ENCODE measurements at places on chromosomes 6 and 20.

DNA sequence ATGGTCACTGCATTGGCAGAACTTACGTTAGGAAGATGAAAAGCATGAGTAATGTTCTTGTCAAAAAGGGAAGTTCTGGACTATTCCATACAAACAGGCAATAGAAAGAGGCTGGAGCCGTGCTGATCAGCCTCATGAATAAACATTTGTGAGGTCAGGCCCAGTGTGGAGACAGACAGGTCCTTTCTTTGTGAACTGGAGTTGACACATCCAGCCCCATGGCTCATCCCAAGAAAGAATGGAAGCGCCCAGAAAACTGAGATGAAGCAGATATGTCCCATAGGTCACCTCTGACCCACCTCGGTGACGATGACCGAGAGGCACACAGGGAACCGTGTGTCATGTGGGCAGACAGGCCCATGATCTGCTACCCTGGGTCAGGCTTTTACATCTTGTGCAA, 276.0 kb upstream of the SGK1 start:
- no peak overlapping the region for H3K27ac ChIP-seq
- no peaks in the 10 kb centered on the region for H3K36me3 ChIP-seq
- no peaks in the 10 kb centered on the region for H3K27me3 ChIP-seq

DNA sequence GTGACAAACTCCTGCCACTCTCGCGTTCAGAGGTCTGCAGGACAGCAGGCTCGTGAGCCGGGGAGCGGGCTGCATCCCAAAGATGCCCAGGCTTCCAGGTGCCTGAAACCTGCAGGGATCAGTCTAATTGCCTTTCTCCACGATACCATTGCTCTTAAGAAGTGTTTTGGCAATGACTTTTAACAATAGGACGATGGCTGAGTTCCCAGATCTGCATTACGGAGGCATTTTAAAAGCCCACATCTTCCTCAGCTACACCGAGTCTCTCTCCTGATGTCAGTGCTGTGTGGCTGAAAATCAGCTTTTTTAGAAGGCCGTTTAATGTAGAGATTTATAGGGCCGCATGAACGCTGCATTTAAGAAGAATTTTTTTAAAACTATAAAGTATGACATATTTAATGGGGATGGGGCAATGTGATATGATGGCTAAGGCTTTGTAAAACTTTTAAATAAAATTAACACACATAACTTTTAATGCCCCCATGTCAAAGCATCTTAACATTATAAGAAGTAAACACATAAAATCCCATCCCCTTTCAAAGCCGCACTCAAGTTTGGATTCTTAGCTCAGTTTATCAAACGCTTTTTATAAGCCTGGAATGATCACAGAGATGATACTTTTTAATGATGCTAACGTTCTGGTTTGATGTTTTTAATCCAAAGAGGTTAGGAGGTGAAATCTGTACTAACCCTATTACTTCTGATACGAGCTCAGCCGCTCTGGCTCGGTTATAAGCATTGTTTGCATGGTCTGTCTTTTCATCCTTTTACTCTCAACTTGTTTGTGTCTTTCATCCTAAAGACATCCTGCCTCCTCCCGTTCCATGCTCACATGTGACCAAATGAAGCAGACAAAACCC, 386.0 kb downstream of the SMOC2 start:
- no peak for DNase-seq
- no peaks in the 10 kb centered on the region for H3K4me1 ChIP-seq
- no peaks in the 10 kb centered on the region for H3K36me3 ChIP-seq
- no peak overlapping the region for H3K4me3 ChIP-seq
- H3K27ac ChIP-seq, result no peak overlapping the region

DNA sequence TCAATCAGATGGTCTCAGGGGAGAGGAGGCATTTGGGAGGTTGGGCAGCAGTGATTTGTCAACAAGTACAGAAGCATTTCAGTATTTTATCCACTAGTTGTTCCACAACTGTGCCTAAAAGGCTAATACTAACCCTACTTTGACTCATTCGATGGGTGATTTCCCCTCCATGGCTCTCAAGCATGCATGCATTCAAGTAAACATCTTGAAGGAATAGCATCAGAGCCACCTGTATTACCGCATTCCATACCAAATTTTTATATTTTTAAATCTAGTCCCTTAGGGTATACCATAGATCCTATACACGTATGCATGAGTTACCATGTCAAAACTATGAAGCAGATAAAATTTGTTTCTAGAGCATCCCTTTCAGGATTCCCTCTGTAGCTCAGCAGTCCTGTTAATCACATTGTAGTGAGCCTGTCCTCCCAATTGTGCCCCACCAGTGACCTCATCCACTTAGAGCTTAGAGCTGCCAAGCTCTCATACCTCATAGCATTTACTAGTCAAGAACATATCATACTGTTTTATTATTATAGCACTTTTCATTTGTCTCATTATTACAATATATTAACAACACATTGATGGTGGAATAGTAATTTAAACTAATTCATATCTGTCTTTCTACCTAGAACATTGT, 213.8 kb downstream of the LAMA2 start:
- no peaks in the 10 kb centered on the region for H3K36me3 ChIP-seq
- no peak overlapping the region for H3K27ac ChIP-seq
- no peaks in the 10 kb centered on the region for H3K27me3 ChIP-seq
- no peak overlapping the region for H3K4me3 ChIP-seq
- H3K4me1 ChIP-seq, result peaks cover 3% of the 10 kb centered on the region

DNA sequence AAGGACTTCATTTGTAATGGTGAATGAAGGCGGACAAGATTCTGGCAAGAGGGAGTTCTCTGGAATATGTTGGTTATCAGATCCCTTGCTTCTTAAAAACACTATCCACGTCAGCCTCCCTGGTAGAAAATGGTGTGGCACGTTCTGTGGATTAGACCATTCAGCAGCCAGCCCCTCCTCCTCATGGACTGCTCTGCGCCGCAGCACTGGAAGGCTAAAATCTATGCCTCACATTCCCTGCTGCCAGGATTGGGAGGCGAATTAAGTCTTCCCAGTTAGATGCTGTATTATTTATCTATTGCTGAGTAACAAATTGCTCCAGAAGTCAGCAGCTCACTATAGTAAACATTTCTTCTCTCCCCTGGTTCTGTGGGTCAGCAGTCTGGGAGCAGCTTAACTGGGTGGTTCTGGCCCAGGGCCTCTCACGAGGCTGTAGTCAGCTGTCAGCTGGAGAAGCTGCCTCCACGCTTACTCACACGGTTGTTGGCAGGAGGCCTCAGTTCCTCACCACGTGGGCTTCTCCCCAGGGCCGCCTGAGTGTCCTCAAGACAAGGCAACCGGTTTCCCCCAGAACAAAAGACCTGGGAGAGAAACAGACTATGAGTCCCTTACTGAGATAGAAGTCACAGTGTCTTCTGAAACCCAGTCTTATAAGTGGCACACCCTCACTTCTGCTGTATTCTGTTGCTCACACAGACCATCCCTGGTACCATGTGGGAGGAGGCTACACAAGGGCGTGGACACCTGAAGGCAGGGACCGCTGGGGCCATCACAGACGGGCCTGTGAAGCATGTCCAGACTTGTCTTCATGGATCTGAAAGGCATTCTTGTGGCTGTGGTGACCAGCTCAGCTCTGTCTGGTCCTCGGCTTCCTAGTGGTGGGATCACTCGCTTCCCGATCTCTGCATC, 101.0 kb downstream of the NRN1 start:
- peak overlapping the region; percentile 49 for H3K27ac ChIP-seq
- peak; percentile 90 for DNase-seq
- H3K36me3 ChIP-seq, result no peaks in the 10 kb centered on the region
- peaks cover 10% of the 10 kb centered on the region for H3K4me1 ChIP-seq
- H3K4me3 ChIP-seq, result no peak overlapping the region

- H3K36me3 ChIP-seq, result no peaks in the 10 kb centered on the region
- no peaks in the 10 kb centered on the region for H3K4me1 ChIP-seq
- no peak overlapping the region for H3K27ac ChIP-seq
Observed at GRCh38 chr6:132445201-132445951, 44.1 kb upstream of the MOXD1 start.

GRCh38 chr6:85620308-85620707, 22.4 kb downstream of the SYNCRIP start:
- DNase-seq, result no peak
- peaks cover 89% of the 10 kb centered on the region for H3K36me3 ChIP-seq
- H3K27ac ChIP-seq, result no peak overlapping the region
- no peak overlapping the region for H3K4me3 ChIP-seq

DNA sequence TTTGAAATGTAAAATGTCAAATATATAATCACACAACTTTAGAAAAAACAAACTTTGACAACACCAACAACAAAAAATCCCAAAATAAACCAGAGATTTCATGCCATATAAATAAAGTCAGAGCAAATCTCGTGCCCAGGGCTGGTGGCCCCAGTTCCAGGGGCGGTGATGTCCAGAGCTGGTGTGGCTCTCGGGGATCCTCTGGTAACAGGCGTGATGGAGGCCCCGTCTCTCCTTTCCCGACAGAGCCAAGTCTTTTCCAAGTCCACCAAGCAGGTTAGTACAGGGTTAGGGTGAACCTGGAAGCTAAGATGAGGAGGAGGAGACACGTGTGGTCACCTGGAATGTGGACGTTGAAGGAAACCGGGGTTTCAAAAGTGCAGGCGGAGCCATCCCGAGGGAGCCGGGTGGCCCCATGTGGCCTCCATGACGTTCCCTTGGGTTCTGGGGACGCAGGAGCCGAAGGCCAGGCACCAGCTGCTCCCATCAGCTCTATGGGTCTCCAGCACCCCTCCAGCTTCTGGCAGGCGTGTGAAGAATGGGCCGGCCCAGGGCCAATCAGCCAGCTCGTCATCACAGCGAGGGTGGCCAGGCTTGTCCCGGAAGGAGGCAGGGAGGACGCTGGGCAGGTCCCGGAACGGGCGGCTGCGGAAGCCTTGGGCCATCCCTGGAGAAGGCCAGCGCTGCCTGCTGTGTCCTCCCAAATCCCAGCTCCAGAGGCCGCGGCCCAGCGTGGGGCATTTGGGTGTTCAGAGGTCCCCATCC, 202.5 kb downstream of the PREX1 start:
- no peak for DNase-seq
- H3K27me3 ChIP-seq, result no peaks in the 10 kb centered on the region
- H3K4me1 ChIP-seq, result peaks cover 15% of the 10 kb centered on the region
- H3K36me3 ChIP-seq, result peaks cover 14% of the 10 kb centered on the region
- no peak overlapping the region for H3K27ac ChIP-seq

DNA sequence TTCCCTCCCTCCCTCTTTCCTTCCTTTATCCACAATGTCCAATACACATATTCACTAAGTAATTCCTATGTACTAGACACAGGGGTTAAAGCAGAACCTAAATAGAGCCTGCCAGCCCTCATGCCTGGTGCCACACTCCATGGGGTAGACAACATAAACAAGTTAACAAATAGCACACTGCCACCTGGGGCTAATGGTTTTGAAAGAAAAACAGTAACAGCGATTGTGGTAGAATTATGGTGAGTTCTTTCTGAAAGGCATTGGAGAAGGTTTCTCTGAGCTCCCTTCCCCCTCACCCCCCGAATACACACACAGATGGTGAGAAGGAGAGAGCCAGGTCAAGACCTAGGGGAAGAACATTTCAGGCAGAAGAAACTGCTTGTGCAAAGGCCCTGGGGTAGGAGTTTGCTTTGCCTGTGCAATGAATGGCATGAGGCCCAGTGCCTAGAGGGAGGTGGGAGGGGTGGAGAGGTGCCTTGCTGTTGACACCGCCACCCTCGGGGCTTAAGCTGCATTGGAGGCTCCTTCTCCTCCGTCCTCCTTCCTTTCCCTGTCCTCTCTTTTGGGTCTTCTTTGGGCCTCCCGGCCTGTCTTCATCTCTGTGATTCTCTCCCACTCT, 502.4 kb upstream of the SULF2 start:
- no peak overlapping the region for H3K27ac ChIP-seq
- H3K27me3 ChIP-seq, result no peaks in the 10 kb centered on the region
- no peak for DNase-seq
- H3K36me3 ChIP-seq, result no peaks in the 10 kb centered on the region
- H3K4me1 ChIP-seq, result peaks cover 12% of the 10 kb centered on the region

DNA sequence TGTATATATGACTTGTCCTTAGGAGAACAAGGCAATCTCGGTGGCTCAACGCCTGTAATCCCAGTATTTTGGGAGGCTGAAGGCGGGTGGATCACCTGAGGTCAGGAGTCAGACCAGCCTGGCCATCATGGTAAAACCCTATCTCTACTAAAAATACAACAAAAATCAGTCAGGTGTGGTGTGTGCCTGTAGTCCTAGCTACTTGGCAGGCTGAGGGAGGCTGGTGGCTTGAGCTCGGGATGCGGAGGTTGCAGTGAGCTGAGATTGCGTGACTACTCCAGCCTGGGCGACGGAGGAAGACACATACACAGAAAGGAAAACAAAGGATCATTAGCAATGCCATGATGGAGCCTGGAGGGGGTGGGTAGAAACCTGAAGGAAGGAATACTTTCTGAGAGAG, 166.6 kb upstream of the RREB1 start:
- no peaks in the 10 kb centered on the region for H3K27me3 ChIP-seq
- no peak overlapping the region for H3K27ac ChIP-seq
- H3K36me3 ChIP-seq, result no peaks in the 10 kb centered on the region
- H3K4me1 ChIP-seq, result peaks cover 4% of the 10 kb centered on the region
- no peak overlapping the region for H3K4me3 ChIP-seq

DNA sequence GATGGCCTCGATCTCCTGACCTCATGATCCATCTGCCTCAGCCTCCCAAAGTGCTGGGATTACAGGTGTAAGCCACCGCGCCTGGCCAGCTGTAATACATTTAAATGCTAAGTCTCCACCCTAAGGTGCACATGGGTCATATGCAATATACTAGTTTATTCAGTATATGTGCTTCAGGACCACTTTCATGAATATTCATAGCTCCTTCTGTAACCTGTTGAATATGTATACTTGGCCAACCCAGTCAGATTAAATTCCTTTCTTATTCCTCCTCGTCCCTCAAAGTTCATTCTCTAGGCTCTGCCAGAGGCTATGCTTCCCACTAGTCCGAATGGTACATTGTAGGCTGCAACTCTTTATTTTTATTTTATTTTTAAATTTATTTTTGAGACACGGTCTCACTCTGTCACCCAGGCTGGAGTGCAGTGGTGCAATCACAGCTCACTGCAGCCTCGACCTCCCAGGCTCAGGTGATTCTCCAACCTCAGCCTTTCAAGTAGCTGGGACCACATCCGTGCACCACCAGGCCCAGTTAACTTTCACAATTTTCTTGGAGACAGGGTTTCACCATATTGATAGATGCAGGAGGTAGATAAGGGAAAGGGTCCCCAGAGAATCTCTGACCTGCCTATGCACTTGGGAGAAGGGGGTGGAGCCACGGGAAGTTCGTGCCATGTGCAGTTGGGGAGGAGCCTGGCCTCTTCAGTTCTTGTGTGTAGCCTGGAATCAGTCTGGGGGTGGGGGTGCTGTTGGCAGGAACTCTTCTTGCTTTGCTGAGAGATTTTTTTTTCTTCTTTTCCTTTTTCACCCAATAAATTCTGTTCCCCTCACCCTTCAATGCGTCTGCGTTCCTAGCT, 41.3 kb upstream of the DDR1 start:
- no peaks in the 10 kb centered on the region for H3K36me3 ChIP-seq
- H3K4me1 ChIP-seq, result peaks cover 38% of the 10 kb centered on the region
- no peaks in the 10 kb centered on the region for H3K27me3 ChIP-seq

DNA sequence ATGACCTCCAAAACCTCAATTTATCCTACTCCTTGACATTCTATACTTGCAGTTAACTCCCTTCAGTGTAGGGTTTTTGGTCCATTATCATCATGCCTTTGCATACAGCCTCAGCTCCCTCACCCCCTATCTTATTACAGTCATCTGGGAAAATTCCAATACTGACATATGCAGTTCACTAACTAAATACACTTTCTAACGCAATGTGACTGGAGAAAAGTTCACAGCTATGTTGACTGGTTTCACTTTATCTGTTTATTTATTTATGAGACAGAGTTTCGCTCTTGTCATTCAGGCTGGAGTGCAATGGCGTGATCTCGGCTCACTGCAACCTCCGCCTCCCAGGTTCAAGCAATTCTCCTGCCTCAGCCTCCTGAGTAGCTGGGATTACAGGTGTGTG, 64.9 kb downstream of the CRYBG1 start:
- H3K27ac ChIP-seq, result no peak overlapping the region
- H3K4me1 ChIP-seq, result no peaks in the 10 kb centered on the region
- no peaks in the 10 kb centered on the region for H3K27me3 ChIP-seq
- no peak for DNase-seq
